ENCODE measurements at places on chromosomes 12 and 14.
A peak's percentile ranks its signal among the peaks of the same experiment; 100 is the strongest.

DNA sequence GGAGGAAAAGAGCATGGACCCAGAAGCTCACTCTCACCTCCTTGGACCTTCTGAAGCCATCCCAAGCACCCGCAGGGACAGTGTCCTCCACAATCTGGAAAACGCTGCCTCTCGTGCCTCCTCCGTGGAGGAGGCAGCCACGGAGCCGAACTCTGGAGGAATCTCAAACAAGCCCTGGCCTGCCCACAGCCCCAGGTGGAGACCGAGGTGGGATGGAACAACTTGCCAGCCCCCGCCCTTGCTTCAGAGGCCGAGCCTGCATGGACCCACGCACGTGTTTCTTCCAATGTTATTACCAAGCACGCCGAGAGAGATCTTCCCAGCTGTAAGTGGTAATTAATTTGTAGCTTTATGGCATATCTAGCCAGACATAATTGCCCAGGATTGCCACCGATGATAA is 61.3 kb downstream of the SCARB1 start:
- DNase-seq, result no peak

DNA sequence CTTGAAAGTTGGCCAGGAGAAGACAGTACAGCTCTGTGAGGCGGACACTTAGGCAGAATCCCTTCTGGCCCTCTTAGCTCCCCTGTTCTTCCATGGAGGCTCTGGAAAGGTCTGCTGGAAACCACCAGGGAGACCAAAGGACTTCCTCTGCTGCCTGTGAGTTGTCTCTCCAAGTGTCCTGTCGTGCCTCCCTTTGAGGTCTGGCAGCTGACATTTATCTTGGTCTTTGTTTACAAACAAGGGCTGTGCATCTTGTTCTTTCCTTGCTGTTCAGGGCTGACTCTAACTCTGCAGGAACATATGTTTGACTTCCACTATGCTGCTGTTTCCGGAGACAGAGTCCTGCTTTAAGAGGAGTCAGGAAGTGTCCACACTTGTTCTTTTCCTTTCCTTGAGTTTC is 159.9 kb upstream of the FRMD6 start:
- no peak for DNase-seq

DNA sequence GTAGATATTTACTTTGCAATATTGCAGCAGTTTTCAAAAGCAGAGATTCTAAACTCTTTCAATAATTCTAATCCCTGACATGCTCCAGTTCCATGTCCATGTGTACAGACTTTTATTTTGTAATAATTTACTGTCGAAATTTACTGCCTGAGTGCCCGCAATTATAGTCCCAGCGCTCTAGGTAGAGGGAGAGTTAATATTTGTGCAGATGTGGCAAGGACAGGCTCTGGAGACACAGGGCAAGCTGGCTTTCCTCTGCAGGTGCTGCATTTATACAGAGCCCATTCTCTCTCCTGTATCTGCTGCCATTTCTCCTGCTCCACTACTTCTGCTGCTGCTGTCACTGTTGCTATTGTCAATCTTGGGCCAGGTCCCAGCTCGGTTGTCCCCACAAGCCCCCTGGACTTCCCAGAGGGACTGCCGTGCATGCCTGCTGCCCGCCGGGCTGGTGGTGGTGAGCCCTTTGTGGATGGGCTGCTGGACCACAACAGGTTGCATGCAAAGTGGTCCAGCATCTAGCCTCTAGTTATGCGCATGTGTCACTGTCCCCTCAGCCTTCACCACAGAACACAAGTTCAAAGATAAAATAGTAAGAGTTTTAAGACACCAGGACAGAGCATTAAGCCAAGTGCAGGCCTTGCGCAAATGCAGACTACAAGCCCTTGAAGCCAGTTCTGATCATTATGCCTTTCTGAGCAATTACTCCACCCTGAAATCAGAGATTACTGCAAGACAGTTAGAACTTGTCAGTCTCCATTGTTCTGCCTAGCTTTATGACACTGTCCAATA is 40.8 kb upstream of the CSRP2 start:
- DNase-seq, result no peak

- no peak for DNase-seq
Observed at GRCh38 chr14:78173346-78174035, 3.3 kb downstream of the NRXN3 start.

DNA sequence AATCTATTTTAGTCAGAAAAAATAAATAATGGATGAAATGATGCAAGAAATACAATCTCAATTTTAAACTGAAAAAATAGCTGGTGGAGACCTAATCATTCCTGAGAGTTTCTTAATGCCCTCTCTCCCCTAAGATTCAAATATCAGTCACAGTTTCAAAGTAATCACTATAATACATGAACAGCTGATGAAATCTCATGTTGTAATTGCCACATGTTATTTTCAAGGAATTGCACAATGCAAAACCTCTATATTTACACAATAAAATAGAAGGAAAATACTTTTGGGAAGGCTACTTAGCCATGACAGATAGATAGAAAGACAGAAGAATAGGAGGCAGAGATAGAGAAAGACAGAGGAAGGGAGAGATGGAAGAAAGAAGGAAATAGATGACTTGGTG is 18.2 kb downstream of the IFNG-AS1 start:
- DNase-seq, result no peak

DNA sequence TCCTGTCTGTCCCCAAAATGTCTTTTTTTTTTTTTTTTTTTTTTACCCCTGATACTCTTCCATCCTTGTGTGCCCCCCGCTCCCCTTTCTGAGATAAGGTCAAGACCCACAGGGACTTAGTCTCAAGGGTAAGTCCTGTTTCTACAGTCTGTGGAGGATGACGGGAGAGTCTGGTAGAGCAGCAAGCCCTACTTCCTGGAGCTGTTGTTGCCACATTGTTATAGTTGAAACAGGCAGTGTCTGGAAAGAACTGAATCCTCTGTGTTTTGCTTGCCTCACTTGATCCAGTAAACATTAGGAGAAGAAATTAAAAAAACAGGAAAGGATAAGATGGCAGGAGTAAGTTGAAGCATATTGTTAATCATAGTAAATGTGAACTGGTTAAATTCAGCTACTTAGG is 45.5 kb downstream of the ZNF664 start:
- DNase-seq, result no peak

- no peak for DNase-seq
Observed at GRCh38 chr12:12440784-12441428, 84.0 kb downstream of the BORCS5 start.

DNA sequence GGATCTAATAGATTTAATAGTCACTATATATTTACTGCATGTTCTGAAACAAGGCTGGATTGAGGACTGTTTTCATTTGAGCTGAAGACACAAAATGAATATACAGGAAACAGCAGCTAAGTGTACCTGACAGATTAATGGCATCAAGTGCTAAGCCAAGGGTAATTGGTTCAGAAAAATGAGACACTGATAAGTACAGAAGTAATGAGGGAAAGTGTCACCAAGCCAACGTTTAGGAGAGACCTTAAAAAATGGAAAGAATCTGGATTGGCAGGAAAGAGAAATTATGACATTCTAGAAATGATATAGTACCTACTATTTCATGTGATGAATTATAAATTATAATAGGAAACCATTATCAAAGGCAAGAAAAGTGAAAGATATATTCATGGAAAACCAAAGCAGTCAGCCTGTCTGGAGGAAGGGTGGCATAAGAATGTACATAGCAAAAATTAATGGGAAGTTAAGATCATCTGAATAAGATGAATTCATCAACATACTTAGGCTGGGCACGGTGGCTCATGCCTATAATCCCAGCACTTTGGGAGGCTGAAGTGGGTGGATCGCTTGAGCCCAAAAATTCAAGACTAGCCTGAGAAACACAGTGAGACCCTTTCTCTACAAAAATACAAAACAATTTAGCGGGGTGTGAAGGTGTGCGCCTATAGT is 21.0 kb upstream of the DUSP16 start:
- no peak for DNase-seq

GRCh38 chr14:67759916-67760315 is 56.5 kb downstream of the ZFYVE26 start:
- no peak for DNase-seq

DNA sequence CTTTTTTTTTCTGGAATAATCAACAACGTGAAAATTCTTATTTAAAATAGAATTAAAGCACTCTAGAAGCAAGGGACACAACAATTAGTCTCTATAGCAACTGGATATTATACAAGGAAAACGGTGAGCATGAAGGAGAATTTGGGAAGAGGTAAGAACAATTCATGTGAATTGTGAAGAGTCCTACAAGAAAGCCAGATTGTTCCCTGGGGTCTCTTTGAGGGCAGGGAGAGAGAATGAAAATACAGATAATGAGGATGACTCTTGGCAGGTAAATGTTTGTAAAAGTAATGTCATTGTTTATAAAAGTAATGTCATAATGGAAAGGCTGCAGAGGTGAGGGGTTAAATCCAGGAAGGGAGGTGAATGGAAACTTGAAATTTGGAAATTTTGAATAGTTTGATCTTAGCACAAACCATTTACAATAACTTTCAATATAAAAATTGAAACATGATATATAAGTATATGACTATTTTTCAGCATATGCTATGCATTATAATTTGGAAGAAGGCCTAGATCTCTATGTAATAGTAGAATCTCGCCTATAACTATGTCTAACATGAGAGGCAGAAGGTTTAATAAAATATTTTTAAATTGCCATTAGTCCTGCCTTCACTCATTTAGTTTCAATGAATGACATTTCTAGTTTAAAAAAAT is 378.8 kb upstream of the DCN start:
- no peak for DNase-seq

GRCh38 chr12:5247144-5247543 is 184.8 kb upstream of the NTF3 start:
- DNase-seq, result no peak

DNA sequence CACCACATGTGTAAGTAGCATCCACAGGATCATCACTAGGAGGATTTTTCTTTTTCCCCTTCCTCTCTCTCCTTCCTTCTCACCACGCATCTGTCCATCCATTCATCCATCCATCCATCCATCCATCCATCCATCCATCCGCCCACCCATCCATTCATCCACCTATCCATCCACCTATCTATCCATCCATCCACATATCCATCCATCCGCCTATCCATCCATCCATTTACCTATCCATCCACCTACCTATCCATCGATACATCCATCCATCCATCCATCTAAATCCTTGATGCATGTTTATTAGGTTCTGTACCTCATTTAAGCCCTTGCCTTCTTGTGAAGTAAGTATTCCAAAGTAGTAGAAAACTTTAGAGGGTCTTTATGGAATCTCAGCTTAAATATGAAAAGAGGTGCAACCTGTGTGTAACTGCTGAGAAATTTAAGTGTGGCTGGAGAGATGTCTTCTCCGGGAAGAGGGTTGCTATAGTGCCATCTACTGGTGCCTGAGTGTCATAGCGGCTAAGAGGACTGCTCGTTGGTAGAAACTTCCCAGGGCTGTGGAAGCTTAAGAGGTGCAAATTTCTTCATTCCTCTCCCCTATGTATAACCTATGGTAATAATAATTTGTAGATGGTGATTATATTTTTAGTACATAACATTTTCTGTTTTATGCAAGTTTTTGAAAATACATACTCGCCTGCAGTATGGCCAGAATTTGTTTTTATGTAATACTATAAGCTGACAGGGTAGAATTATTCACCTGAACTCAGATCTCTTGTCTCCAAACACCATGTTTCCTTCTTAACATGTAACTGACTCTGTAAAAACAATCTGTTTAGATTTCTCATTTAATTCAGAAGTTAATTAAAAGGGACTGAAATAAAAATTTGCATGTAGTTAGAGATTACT is 46.0 kb downstream of the MYO1H start:
- DNase-seq, result no peak

- peak; percentile 23 for DNase-seq
Observed at GRCh38 chr12:122423258-122424165, 1.0 kb upstream of the CLIP1 start.

DNA sequence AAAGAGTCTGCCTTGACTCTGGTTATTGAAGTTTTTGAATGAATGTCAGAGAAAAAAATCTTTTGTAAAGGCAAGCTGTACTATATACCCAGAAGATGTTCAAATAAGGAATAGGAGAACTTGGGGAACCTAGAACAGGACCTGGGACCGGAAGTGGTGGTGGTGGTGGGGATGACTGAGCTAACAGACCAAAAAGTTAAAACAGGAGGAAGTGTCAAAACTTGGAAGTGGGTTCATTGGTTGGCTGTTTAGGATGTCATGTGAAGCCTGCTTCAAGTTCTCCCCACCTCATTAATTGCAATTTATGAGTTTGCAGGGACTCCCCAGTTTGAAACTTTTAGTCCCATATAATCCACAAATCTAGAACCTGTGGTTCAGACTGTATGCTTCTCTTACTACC is 26.2 kb downstream of the PLXNC1 start:
- DNase-seq, result no peak

GRCh38 chr12:22974865-22975264 is 349.9 kb downstream of the ETNK1 start:
- DNase-seq, result no peak

- DNase-seq, result no peak
Observed at GRCh38 chr14:89540830-89541470, 123.9 kb upstream of the FOXN3 start.

GRCh38 chr14:75561013-75561432 is 17.4 kb upstream of the FLVCR2 start:
- DNase-seq, result peak; percentile 58

DNA sequence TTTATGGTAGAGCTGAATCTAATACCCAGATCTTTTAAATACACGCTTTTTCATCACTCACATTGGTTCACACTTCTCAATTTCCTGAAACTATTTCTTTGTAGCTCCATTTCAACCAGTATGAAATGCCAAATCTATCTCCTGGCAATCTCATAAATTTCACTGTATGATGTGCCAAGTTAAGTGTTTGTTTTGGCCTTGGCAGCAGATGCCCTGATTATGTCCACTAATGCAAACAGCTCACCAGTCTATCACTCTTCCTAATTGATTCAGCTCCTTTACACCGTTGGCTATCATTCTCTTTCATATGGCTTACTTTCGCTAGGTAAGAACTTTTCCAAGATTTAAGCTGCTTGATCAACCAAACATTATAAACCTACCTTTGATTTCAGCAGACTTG is 58.6 kb downstream of the ZFC3H1 start:
- no peak for DNase-seq

GRCh38 chr12:63805704-63806672 is 26.3 kb downstream of the RXYLT1 start:
- no peak for DNase-seq

DNA sequence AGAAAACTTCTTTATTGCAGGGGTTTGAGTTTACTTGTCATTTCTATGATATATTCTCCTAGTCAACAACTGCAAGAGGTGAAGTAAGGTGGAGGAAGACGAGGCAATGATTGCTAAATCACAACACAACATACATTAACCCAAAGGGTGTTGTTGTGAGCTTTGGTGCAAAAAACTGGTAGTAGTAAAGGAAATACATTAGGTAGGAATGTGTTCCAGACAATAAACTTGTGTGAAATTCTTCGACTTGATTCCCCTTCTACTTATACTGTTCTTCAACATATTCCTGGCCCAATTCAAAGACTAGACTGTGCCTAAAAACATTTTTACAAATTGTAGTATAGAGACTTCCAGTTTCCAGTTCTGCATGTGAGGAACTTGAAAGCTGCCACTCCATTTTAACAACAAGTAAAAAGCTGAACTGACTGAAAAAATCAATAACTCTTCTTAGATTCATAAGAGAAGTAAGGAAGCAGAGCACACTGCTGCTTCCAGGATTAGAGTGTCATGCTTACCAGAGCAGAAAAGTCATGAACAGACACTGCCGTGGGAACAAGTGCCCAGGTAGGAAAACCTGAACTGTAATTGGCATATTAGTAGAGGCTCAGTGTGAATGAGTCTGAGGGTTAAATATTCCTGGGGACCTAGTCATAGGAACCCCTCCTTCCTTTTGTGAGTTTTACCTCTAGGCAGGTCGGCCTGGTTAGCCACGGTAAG is 22.2 kb downstream of the COX8C start:
- DNase-seq, result no peak

Data from activated T-cell treated with anti-CD3 and anti-CD28 coated beads, Interleukin-2, amount 50 U/mL, for 1 hour (primary cell).